ENCODE measurements at places on chromosomes 6 and 20.

DNA sequence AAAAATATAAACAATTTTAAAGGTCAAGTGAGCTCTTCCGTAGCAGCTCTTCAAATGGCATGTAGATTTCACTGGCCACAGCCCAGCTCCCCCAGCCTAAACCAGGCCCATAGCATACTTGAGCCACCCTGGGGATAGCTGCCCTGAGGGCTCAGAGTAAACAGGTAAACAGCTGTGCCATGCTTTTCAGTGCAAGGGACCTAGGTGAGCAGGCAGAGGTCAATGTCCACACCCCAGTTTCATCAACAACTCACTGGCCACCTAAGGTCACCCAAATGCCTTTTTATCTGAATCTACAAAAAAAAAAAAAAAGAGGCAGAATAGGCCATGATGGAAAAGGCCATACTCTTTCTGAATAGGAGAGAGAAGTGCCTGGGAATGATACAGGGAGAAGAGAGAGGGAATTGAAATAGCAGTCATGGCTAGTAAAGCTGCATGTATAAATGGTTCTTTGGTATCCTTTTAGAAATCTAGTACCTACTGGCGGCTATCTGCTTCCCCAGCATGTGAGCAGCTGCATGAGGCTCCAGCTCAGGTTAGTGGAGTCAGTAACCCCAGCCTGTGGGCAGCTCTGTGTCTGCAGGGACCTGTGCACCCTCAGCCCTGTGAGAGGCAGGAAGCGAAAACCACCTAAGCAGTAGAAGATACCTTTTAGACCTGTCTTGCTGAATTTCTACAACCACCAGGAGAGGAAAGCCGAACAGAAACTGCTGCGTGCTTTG is 77.0 kb downstream of the FOXA2 start:
- DNase-seq: no peak

- DNase-seq: no peak
Observed at GRCh38 chr6:160357088-160357487, 8.9 kb downstream of the SLC22A3 start.

DNA sequence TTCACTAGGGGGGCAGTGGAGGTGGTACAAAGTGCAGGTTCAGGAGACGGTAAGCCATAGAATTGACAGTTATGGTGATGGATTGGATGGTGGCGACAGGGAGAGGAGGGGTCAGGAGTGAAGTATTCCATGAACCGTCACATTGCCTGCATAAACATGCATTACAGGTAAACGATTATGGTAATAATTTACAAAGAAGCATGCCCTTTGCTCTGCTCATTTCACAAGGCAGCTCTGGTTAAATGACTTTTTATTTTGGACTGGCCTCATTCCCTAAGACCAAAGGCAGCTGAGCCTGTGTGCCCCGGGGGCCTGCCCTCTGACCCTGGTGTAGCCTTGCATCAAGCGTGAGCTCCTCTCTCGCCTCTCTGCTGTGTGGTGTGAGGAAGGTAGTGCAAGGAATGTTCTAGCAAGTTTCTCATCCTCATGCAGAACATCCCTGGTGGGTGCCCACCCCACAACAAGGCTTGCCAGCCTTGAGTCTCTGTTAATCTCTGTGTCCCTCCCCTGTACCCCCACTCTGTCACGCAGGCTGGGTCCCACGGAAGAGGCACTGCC is 59.0 kb downstream of the PPP1R14C start:
- DNase-seq: no peak

GRCh38 chr6:12401200-12401599 is 111.0 kb downstream of the EDN1 start:
- DNase-seq: no peak

DNA sequence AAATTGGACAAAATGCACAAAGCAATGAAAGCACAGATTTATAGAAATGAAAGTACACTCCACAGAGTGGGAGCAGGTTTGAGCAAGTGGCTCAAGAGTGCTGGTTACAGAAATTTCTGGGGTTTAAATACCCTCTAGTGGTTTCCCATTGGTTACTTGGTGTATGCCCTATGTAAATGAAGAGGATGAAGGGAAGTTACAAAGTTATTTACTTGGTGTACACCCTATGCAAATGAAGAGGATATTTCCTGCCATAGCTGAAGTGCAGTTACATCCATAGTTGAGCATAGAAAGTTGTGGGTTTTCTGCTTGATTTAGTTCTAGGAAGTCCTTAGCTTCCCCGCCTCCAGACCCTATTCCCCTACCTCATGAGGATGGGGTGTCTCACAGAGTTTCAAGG is 22.7 kb downstream of the BCAS1 start:
- no peak for DNase-seq

DNA sequence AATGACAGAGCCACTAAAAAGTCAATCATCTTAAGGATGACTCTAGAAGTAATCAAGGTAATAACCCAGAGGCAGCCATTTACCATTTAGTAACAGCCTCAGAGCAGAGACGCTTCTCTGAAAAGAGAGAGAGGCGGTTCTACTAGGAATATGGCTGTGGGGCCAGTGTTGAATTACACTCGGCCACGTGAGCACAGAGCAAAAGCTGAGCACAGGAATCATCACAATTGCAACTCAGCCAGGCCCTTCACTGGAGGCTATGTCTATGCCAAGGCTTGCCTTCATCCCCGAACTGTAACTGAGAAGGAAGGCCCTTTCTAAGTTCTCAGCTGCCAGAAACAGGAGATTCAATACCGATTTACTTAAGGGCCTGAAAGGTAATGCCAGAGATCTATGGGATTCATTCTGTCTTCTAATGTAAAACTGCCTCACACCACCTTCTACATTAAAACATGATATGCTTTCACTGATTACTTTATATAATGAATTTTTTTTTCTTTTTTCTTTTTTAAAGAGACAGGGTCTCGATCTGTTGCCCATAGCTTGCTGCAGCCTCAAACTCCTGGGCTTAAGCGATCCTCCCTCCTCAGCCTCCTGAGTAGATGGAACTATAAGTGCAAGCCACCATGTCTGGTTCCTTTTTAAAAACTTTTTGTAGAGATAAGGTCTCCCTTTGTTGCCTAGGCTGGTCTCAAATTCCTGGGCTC is 67.6 kb downstream of the NUDT3 start:
- DNase-seq: no peak

DNA sequence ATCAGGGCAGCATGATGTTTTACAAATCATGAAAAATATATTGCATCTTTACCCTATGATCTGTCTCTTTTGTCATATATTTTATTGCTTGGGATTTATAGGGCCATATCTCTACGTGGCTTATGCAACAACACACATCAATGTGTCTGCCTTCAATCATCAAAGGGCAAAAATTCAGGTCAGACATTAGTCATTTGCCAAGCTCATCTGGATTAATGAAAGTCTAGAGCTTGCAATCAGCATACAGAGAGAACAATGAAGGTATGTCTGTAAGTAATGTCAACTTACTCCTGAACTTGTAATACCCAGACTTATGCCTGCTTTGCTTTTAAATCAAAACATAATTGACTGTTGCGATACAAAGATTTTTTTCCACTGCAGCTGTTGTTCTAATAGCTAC is 282.7 kb downstream of the HAO1 start:
- DNase-seq: no peak

GRCh38 chr20:24589381-24589780 is 120.0 kb downstream of the SYNDIG1 start:
- no peak for DNase-seq

- peak; percentile 79 for DNase-seq
Observed at GRCh38 chr6:167047554-167047953, 48.4 kb downstream of the CEP43 start.

DNA sequence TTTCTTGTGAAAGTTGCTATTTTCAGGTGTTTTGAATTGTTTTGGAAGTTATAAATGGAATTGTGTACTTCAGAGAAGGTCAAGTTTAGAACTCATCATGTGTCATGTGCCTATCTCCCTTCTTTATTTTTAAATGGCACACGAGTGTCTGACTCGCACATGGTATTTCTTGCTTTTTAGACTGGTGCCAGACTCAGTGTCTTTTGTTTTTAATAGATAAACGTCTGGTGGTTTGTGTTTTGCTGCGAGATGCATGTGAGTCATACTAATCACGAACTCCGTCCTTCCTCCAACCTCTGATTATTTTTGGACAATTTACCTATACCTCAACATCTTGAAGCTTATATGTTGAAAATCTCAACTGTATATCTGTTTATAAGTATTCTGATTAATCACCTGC is 292.1 kb downstream of the CDKAL1 start:
- no peak for DNase-seq

GRCh38 chr6:12069891-12070529 is 57.9 kb downstream of the HIVEP1 start:
- DNase-seq: no peak

- DNase-seq: no peak
Observed at GRCh38 chr6:136726837-136727557, 65.3 kb downstream of the MAP3K5 start.

GRCh38 chr6:21679761-21680265 is 86.3 kb downstream of the SOX4 start:
- DNase-seq: no peak

DNA sequence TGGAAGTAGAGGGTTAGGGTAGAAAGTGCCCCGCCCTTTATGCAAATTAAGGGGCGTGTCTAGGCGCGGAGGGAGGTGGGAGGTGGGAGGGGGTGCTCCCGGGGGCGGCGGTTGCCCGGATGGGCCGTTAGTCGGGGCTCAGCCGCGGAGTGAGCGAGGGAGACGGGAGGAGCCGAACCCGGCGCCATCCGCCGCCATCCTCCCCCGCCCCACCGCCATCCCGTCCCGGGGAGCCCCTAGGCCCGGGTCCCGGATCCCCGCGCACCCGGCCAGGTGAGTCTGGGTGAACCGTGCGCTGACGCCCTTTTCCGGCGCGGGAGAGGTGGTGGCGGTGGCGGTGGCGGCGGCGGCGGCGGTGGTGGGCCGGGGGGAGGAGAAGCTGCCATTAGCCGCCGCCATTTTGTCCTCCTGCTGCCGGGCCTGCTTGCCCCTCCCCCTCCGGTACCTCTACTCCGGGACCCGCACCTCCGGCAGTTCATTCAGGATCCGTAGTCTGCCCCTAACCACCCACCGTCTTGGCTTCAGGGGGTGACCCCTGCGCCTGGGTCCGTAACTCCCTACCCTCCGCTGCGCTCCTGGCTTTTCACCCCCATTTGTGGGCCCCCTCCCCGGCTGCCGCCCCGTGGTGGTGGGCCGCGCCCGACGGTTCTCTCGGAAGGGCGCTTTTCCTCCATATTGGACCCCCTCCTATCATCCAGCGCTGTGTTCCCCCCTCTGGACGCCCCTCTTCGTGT is at the start of gene PRRC2A:
Gene PRRC2A, plus strand, starts transcription at position 130 of the 734 bp plus-strand sequence. CDS start 2,075 bp downstream, outside the sequence.
- DNase-seq: peak; percentile 97

GRCh38 chr6:89895276-89895874 is 1.1 kb downstream of the GJA10 start:
- no peak for DNase-seq

- DNase-seq: no peak
Observed at GRCh38 chr6:111662072-111662793, 56.6 kb upstream of the TRAF3IP2 start.

DNA sequence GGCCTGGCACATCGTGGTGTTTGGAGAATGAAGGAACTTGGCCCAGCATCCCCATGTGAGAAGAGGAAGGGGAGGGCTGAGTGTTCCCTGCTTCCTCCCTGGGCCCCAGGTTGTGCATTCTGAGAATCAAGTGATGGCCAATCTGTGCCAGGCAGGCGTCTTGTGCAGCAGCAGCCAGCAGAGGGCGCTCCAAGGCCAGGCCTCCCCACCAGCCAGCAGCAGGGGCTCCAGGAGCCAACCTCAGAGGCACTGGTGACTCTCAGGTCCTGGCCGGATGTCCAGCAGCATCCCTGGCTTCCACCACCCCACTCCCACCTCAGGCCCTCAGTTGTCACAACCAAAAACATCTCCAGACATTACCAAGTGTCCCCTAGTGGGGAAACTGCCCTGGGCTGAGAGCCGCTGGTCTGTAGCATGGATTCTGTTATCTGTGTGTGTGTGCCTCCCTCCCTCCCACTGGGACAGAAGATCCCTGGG is 192.0 kb downstream of the PREX1 start:
- peak; percentile 85 for DNase-seq

DNA sequence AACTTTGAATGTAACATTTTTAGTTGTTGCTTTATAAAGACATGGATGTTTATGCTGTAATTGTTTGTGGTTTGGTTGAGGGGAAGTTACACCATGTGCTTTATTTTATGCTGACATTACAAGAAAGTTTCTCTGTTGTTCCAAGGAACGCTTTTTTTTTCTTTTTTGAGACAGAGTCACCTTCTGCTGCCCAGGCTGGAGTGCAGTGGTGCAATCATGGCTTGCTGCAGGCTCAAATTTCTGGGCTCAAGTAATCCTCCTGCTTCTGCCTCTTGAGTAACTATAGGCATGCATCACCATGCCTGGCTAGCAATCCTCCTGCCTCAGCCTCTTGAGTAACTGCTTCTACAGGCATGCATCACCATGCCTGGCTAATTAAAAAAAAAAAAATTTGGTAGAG is 21.0 kb upstream of the IFNGR1 start:
- DNase-seq: no peak

DNA sequence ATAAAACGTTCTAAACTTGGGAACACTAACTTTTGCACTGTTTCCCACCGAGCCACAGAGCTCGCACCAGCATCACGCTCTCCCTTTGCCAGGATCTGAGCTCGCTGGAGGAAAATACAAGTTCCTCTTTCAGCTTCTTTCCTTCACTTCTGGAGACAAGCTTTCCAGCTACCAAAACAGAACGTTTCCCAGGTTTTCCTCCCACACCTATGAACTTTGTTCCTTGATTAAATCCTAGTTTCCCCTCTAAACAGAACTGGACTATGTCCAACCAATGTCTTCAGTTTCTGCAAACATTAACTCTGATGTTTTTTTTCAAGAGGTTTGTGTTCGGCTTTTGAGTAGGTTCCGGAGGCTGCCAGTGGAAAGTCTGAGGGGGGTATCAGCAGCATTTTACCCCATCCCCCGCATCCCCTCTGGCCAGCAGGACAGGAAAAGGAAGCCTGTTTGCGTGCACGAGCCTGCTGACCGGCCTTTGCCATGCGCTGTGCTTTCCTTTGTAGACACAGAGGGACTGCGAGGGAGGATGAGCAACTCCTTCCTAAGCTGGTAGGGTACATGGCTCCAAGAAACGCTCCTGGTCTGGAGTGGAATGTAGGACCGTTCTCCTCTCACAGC is 135.5 kb downstream of the LY86 start:
- peak; percentile 35 for DNase-seq

- DNase-seq: peak; percentile 73
Observed at GRCh38 chr6:6494677-6495076, 93.8 kb upstream of the LY86 start.

- no peak for DNase-seq
Observed at GRCh38 chr6:12232821-12233220, 57.3 kb upstream of the EDN1 start.

- DNase-seq: no peak
Observed at GRCh38 chr6:44504301-44504791, 116.8 kb downstream of the CDC5L start.

DNA sequence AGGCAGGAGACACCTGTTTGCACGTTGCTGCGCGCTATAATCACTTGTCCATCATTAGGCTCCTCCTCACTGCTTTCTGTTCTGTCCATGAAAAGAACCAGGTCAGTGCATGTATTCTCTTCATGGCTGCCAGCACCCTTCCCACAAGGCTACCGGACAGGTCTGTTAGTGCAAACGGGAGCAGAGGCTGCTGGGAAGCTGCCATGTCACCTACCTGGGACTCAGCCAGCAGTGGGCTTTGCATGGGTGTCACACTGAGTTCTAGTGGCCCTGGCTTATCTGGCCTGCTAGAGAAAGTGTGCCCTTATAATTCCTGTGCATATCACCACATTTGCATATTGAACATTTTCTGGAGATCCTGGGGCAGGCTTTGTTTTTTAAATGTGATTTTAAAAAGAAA is 24.8 kb downstream of the LYRM2 start:
- DNase-seq: no peak
